Vagina (tissue), 2 donors: ENCODE measurements at places on chromosomes 2 and 18. TPM values are rescaled to one million over a fixed set of nuclear protein-coding genes. Genes with fewer than 3 reads are reported as not detected.

The TMEM87B gene
- total RNA-seq: 18.9 TPM

The GREB1L gene
- 0.98 TPM for total RNA-seq

DNA sequence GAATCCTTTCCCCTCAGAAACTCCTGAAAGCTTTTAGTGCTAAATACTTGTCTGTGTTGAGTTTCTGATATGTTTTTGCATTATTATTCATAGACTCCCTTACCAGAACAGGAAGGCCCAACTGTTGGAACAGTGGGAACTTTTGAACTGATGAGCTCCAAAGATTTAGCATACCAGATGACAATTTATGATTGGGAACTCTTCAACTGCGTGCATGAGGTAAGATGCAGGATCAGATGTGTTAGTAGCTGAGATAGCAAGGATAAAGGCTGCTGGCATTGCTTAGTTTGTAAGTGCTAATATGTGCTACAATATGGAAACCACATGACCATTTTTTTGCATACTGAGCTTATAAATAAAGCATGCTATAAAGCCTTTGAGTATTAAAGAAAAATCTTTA is 49.2 kb upstream of the MAP3K20 start:
- H3K4me3 ChIP-seq: no peak overlapping the region
- peaks cover 9% of the 10 kb centered on the region for H3K4me1 ChIP-seq
- no peaks in the 10 kb centered on the region for H3K36me3 ChIP-seq
- DNase-seq: no peak
- no peaks in the 10 kb centered on the region for H3K27me3 ChIP-seq

GRCh38 chr2:164890544-164890943 is 48.9 kb upstream of the COBLL1 start:
- no peak overlapping the region for H3K4me3 ChIP-seq
- no peaks in the 10 kb centered on the region for H3K36me3 ChIP-seq
- DNase-seq: no peak
- no peak overlapping the region for H3K27ac ChIP-seq
- no peaks in the 10 kb centered on the region for H3K27me3 ChIP-seq
- no peaks in the 10 kb centered on the region for H3K4me1 ChIP-seq

- H3K4me3 ChIP-seq: no peak overlapping the region
- H3K27ac ChIP-seq: no peak overlapping the region
- no peaks in the 10 kb centered on the region for H3K36me3 ChIP-seq
- no peak for DNase-seq
- H3K27me3 ChIP-seq: no peaks in the 10 kb centered on the region
These were observed 289.8 kb upstream of the PIK3C3 start for GRCh38 chr18:41665210-41665609.

GRCh38 chr2:150591496-150592285 is 104.2 kb upstream of the RND3 start:
- peaks cover 7% of the 10 kb centered on the region for H3K4me1 ChIP-seq
- H3K27ac ChIP-seq: no peak overlapping the region
- H3K27me3 ChIP-seq: no peaks in the 10 kb centered on the region

DNA sequence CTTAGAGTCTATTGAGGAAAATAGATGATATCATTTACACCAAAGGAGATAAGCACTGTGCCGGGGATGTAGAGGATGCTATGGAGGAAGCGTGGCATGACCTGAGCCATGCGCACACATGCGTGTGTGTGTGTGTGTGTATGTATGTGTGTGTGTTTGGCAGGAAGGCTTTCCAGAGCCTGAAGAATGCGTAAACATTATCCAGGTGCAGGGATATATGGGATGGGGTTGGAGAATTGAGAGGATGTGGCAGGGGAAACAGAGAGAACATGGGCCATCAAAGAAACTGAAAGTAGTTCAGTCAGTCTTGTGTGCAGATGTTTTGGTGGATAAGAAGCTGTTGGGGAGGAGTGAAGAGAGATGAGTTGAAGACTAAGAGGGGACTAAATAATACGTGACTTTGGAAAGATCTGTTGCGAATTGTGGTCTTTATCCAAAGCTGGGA is 9.3 kb upstream of the STAT1 start:
- no peak for DNase-seq
- no peak overlapping the region for H3K27ac ChIP-seq
- H3K4me3 ChIP-seq: no peak overlapping the region
